Frontal cortex (tissue), 4 donors: ENCODE measurements at places on chromosomes 4 and X. TPM values are rescaled to one million over a fixed set of nuclear protein-coding genes. Genes with fewer than 3 reads are reported as not detected.

DNA sequence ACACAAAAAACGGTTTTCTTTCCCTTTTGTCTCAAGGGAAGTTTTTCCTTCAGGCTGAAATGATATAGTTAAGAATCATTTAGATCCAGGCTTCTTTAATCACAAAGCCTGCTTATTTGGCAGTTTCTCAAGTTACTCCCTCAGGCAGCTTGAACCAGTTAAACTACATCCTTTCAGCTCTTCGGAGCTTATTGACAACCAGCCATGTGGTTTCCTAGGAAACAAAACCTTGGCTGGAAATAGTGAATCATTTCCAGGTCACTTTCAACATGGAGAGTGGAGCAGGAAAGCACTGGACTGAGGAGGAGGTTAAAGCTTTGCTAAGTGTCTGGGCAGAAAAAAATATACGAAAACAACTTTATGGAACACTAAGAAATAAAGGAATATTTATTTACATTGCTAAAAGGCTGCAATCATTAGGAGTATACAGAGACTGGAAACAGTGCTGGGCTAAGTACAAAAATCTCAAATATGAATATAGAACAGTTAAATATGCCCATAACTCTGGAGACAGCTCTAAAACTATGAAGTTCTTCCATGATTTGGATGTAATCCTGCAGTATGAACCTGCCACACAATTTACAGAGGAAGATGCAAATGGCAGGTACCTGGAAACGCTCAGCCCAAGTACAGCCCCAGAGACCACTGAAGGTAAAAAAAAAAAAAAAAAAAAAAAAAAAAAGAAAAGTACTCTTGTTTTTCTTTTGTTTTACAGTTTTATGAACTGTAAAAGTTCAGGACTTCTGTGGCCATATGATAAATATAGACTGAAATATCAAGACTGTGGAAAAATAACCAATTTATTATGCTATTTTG lies 23.2 kb upstream of the AASDH start:
- peak; percentile 28 for DNase-seq

Gene KLB
- total RNA-seq = under 0.01 TPM

Gene GATA1
- total RNA-seq = under 0.01 TPM

Gene IL9R
- not detected for total RNA-seq

- DNase-seq = no peak
Observed at GRCh38 chrX:8565729-8566128, 101.1 kb downstream of the VCX3B start.

GRCh38 chr4:183658362-183659028 lies 490 bp downstream of the RWDD4 start:
- peak; percentile 24 for DNase-seq

DNA sequence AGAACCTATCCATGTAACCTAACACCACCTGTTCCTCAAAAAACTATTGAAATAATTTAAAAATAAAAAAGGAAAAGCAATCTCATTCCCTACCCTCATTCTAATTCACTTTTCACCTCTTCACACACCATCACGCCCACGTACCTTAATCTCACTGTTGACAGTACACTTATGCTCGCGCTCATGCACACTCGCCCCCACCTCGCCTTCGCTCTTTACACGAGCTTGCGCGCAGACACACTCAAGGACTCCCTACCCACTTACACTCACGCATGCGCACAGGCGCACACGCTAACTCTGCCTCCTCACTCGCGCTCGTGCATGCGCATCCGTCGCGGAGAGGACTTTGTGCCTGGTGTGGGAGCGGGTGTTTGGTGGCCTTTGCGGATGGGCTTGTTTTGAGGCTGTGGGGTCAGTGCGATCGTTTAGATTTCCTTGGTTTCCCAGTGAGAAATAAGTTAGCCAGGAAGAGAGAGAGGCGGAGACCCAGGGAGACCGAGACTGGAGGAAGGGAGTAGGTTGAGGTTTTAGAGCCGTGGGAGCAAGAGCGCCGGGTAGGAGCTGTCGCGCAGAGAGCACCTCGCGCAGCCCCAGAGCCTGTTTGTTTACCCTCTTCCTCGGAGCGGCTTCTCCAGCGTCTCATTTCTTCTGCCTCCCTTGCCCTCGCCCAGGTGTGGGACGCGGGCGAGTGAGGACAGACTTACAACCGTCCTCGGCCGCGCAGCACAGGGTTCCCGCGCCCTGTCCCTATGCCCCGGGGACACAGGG lies 8.1 kb upstream of the GSX2 start:
- no peak for DNase-seq

GRCh38 chrX:75156531-75156945 lies 455 bp upstream of the ABCB7 start:
- DNase-seq = no peak

DNA sequence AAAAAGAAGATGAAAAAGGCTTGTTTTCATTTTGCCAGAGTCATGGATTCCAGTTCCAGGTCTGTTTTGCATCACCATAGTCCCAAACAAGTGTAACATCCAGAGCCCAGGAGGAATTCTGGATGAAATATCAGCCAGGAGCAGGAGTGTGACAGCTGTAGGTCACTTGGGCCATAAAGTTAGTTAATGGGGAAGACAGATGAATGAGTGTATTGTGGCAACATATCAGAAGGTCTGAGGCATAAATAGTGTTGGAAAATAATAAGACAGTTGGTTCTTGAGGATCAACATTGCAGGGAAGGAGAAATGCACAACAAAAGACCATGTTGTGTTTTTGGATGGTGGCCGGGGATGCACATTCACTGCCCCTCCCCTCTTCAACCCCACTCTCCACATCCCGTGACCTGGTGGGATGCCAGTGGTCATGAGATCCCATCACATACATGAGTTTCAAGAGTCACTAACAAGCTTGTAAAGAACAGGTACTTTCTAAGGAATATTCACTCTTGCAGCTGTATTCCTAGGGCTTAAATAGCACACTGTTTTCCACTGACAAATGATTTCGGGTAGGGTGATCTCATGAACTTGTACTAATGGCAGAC lies 83.1 kb upstream of the IGFBP7 start:
- DNase-seq = no peak

Gene KLHL8
- total RNA-seq = 162 TPM

DNA sequence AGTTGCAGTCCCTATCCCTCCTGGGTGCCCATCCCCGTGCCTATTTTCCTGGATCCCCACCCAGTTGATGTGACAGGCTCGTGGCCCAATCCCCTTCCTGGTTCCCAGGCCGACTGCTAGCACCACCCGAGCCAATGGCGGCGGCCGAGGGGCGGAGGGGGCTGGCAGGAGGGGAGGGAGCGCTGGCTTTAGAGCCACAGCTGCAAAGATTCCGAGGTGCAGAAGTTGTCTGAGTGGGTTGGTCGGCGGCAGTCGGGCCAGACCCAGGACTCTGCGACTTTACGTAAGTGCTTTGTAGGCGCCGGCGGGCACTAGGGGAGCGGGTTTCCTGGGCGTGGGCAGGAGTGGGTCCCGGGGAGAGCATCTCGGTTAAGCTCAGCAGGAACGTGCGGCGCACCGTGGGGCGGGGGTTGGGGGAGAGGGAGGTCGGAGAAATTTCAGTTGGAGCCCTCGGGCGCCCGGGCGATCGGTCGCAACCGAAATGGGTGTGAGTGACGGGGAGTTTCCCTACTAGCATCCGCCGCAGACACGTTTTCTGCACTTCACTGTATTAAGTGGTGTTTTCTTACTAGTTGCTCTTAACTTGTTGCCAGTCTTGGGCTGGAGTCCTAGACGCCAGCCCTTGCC lies at the start of gene PLS3:
TSS of gene PLS3 (plus strand) at position 197 of the 627 bp plus-strand sequence. CDS start 49,077 bp downstream, outside the sequence.
- peak; percentile 61 for DNase-seq

Gene PCDH18
- total RNA-seq = 30.6 TPM

GRCh38 chr4:1980561-1981041 lies 28.2 kb downstream of the NELFA start:
- DNase-seq = no peak

- DNase-seq = no peak
Observed at GRCh38 chrX:129323115-129323514, 200.2 kb downstream of the SMARCA1 start.

GRCh38 chrX:82756272-82756671 lies 751.8 kb upstream of the POU3F4 start:
- no peak for DNase-seq

Gene NDNF
- 4.1 TPM for total RNA-seq

DNA sequence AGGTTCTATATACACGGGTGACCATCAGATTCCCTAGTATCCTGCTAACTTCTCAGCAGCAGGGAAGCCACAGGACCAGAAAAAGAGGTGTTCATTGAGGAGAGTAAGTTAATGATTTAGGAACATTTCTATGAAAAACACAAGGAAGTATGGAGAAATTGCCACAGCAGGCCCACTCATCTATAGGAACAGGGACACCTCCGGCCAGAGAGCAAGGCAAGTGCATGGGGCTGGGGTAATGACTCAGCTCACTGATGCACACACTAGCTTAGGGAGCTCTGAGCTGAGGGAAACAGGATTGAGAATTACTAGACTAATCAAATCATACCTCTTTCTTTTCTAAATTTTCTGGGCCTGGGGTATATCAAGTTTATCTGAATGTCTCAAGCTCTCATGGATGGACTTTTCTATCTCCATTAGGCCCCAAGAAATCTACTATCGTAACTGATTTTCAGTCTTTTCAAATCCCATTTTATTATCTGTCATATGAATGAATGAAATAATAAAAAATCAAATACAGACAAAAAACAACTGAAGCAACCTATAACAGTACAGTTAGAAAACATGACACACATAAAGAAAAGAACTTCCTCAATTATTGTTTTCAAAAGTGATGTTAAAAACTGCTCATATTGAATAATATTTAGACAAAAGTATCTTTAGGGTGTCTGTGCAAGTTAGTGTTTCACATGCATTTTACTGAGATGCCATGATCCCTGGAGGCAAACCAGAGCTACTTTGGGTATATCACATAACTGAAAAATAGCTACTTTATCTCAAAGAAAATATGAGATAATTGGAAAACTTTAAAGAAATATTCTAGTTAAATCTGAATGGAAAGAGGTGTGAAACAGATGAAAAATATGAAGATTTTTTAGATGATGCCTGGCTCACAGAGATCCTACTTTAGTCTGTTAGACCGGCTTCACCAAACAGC lies 89.8 kb downstream of the FBXO8 start:
- no peak for DNase-seq

GRCh38 chr4:25112995-25113380 lies 47.3 kb downstream of the SEPSECS start:
- no peak for DNase-seq

GRCh38 chr4:59759082-59759825 lies 1440.9 kb upstream of the ADGRL3 start:
- DNase-seq = no peak

GRCh38 chr4:2842687-2843262 lies 869 bp upstream of the ADD1 start:
- DNase-seq = peak; percentile 54

GRCh38 chrX:108740299-108740774 lies 4.0 kb upstream of the IRS4 start:
- DNase-seq = no peak

Gene EXOC1L
- not detected for total RNA-seq

DNA sequence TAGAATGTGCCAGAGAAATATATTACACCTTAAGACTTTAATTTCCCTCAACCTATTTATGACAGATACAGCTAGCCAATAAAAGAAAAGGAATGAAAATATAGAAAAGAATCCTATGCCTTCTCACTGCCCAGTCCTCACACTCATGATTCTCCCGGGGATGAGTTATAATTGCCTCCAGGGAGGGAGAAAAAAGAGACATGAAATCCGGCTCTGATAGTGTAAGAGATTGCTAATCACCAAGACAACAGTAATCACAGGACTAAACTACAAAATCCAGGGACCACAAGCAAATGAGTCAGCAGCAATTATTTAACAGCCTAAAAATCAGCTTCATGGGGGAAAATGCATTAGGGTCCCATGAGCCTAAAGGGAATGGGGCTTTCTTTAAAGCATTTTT lies 95.9 kb upstream of the DUSP21 start:
- DNase-seq = no peak

GRCh38 chr4:909821-910220 lies 22.3 kb downstream of the GAK start:
- DNase-seq = no peak

DNA sequence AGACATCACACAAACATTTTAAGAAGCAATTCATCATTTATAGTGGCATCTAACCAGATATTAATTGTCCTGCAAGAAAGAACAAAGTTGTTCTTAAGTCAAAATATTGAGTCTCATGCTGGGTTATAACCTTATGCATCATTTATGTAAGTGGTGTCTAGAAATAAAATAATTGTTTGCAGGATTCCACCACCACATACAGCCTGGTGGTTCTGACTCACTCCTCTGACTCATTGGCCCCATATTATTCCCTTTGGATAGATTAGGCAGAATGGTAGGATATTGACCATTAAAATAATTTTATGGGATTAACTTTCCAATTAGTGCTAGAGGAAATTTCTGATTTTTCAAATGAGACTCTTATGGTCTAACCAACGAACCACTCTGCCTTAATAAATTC lies 384.5 kb downstream of the GRXCR1 start:
- DNase-seq = no peak

DNA sequence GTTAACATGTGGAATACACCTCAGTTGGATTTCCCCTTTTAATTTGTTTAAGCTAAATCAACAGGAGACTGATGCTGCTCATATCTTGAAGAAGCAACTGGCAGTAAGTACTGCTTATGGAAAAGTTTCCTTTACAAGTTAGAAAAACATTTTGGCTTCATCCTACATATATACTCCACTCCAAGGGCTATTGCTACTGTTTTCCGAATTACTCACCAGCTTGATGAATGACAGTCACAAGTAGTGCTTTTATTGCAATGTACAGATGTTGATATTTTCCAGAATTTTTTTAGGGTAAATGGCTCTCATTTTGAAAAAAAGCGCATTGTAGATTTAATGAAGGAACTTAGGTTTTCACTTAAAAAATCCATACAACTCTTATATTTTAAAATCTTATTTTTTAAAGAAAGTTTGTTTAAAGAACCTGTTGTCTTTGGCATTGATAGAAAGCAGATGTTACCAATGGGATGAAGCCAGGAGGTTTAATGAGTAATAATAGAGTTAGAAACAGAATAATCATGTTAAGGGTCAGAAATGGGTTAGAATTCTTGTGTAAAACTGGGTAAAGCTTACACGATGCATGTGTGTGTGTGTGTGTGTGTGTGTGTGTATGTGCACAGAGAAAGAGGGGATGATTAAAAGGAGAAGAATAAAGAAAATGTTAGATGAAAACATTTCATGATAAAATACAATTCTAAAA lies 272.9 kb downstream of the CFAP299 start:
- no peak for DNase-seq

GRCh38 chrX:55088795-55089489 lies at the start of gene PAGE2:
Gene PAGE2, plus strand, starts transcription at chrX:55089018. Its CDS starts 1,003 bp downstream, at chrX:55090021.
- DNase-seq = no peak

- no peak for DNase-seq
Observed at GRCh38 chr4:6235012-6235411, 34.6 kb upstream of the WFS1 start.

DNA sequence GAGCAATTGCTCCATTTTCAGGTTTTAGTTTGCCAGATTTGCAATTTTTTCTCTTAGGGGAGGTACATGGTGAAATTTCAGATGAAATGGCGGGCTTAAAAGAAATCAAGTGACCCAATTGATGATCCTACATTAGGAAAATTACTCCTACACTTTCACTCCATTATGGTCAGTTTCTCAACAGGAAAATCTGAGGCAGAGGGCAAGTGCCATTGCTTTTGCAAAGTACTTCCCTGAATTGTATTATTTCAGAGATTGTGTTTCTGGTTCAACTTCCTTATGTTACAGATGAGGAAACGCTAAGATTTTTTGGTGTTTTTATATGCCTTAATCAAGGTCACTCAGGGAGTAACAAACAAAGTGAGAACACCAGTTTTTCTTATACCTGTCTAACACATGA lies 302.2 kb downstream of the ARAP2 start:
- no peak for DNase-seq
